ENCODE measurements at places on chromosomes 12 and 14.

- no peak for DNase-seq
Observed at GRCh38 chr12:82694970-82695369, 8.3 kb downstream of the TMTC2 start.

- no peak for DNase-seq
Observed at GRCh38 chr12:91105807-91106206, 5.5 kb downstream of the LUM start.

DNA sequence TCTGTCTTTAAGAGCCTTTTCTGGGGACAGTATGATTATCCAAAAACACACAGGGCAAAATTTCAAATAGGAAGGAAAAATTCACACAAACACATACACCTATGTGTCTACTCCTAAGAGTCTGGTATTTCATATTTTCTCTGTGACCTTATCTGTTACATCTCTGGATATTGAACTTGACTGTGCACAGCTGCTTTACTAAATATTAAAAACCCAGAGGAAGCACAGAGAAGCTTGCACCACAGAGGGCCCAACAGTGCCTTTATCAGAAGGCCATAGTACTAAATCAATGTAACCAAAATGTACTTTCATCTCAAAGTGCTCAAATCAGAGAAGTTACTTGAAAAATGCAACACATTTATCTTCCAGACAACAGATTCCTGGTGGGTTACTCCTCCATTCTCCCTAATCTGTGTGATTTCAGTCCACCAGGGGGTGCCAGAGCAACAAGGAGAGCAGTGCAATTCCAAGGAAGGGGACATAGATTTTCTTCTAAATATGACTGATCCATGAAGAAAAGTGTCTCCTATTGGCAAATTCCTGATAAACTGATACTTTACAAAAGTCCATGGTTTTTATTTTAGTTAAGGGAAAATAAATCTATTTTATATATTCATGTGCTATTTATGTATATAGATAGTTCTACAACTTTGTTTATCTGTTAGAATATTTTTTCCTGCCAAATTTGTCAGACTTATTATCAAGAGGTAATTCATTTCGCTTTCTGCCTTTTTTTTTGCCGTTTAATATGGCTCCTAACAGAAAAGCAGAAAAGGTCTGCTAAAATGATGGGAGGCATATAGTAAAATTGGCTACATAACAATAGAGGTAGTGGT is 617.6 kb downstream of the LRFN5 start:
- peak; percentile 47 for DNase-seq

GRCh38 chr12:22935501-22935900 is 310.5 kb downstream of the ETNK1 start:
- DNase-seq: no peak

- DNase-seq: no peak
Observed at GRCh38 chr14:33515441-33515840, 435.4 kb downstream of the EGLN3 start.

DNA sequence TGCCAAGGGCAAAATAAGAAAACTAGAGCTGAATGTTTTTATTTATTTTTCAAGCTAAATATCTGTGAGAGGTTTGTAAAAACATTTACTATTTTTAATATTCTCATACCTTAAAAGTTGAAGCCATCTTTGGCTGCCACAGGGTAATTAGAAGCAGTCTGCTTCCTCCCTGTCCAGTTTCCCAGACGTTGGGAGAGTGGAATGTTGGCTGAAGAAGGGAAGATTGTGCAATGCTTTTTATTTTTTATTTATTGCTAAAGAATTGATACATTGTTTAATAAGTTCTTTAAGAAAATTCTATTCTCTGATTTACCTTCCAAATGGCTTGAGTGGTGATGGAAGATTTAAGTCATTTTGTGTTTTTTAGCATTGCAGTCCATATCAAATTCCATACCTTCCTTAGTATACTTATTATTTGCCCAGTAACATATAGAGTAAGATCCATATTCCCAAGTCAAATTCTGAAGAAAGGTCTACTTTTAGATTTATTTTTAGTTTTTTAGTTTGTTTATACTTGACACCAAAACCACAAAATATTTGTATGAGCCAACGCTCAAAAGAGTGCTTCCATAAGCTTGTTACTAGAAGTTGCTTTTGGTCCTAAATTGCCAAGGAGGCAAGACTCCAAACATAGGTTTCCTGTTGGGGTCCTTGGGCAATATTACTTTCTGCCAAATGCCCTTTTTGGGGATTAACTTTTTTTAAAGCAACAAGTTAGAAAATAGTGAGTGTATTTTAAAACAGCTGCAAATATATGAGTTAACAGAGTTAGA is 124.0 kb upstream of the CPM start:
- no peak for DNase-seq

- DNase-seq: no peak
Observed at GRCh38 chr14:72902801-72903530, 9.1 kb upstream of the DPF3 start.

DNA sequence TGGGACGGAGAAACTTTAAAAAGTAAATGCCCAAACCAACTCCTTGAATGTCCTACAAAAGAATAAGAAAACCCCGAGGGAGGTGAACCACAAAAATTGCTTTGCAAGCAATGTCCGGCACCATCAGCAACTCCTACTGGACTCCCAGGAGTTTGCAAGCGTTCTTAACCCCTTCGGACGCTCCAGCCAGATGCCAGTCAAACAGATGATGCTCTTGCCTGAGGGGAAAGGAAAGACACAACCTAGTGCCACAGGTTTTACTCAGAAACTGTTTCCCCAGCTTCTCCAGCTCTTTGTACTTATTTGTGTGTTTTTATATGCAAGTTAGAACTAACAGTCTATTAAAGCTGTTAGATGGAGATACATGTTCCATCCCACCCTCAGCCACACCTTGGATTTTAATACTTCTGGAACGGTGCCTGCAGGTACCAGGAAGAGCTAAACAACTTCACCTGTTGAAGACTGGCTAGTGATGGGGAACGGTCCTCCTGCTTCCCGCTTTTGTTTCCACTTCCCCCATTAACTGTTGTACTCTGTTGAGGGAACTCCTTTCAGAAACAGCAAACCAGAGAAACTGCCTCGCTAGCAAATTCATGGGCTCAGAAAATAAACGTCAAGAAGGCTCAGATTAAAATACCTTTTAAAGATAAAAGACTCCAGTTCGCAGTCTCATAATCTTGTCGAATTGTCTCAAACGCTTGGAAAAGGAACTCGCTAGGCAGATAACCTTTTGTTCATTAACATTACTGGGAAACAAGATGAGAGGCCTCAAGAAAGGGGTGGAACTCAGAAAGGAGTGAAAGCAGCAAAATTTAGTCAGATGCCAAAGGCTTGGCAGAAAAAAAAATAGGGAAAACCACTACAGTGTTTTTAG is 1.1 kb upstream of the FERMT2 start:
- DNase-seq: peak; percentile 35

DNA sequence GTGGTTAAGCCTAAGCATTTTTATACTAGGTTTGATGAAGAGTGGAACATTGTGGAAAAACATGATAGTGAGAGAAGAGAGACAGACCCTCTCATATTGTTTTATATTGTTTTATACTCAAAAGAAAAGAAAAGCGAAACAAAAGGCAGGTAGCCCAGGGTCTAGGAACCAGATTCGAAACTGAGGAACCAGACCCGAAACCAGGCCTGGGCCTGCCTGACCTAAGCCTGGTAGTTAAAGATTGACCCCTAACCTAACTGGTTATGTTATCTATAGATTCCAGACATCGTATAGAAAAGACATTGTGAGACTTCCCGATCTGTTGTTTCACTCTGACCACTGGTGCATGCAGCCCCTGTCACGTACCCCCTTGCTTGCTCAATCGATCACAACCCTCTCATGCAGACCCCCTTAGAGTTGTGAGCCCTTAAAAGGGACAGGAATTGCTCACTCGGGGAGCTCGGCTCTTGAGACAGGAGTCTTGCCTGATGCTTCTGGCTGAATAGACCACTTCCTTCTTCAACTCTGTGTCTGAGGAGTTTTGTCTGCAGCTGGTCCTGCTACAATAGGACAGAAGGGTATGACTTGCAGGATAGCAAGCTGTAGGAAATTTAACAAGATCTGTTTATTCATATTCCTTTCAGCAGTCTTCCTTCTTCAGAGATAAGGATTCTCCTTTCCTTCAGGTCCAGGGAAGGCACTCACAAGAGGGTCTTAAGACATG is 147.1 kb upstream of the PLEKHA5 start:
- peak; percentile 22 for DNase-seq

DNA sequence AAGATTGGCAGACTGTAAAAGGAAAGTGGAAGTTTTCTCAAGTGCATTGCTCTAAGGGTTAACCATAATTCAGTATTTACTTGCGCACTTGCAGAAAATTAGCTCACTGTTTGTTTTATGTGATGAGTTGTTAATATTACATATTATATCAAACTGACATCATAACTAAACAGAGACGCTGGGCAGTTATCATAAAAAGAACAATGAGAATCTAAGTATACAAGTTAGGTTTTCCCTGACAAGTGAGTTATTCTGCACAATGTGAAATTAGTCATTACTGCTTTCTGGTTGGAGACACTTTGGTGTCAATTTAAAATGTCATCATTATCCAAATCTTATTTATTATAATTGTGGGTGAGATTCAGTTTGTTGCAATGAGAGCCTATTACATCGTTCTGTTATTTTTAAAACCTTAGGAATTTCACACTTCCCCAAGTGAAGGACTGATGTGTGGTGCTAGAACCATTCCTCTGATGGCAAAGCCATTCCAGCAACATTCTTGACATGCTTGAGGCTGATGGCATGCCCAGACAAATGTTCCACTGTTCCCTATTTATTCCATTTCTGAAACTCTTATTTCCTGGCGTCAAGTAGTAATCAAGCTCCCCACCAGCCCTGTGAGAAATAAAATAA is 90.1 kb upstream of the FLRT2 start:
- no peak for DNase-seq

- DNase-seq: no peak
Observed at GRCh38 chr14:34330846-34331245, 131.2 kb downstream of the SPTSSA start.

DNA sequence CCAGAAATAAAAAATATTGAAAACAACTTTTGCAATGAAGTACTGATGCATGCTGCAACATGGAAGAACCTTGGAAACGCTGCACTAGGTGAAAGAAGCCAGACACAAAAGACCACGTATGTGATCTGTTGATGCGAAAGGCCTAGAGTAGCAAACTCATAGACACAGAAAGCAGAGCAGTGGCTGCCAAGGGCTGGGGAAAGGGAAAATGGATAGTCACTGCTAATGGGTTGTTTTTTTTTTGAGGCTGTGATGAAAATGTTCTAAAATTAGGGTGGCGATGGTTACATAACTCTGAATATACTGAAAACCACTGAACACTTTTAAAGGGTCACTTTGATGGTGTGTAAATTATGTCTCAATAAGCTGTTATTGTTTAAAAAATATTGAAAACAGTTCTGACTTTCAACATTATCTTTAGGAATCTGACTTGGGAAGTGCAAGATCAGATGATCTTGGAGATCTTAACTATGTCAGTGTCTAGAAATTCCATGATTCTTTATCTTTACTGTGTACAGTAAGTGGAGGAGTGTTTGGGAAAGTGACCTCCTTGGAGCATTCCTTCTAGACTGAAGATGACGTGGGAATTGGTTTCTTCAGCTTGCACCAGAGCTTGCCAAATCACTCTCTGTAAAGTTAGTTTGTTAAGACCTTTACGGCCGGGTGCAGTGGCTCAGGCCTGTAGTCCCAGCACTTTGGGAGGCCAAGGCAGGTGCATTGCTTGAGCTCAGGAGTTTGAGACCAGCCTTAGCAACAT is 12.4 kb downstream of the MLXIP start:
- no peak for DNase-seq

DNA sequence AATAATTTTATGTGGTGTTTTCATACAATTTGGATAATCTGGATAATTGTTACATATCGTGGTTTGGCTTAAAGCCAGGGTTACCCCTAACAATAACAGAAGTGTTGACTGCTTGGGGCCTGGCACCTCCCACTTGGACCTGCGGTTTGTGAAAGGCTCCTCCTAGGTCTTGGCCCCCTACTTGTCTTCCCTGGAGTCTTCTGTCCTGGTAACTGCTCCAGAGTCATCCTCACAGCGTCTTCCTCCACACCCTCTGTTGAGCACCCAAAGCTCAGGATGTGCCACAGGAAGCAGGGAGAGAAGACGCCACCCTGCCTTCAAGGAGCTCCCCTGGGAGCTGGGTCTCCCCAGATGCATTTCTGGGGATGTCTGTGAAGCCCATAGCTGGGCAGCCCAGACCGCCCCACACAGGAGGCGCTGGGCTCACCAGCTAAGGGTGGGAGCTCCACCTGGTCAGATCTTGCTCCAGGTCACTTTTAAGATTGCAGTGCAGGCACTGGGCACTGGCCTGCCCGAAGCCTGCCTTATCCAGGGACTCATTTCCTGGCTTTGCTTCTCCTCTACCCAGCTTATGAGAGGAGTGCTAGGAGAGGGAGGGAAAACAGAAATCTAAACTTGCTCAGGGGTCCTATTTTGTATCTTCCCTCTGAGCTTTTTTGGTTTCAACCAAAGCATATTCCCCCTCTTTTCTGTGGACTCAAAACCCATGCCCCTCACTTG is 98.2 kb downstream of the ZFP36L1 start:
- DNase-seq: no peak

DNA sequence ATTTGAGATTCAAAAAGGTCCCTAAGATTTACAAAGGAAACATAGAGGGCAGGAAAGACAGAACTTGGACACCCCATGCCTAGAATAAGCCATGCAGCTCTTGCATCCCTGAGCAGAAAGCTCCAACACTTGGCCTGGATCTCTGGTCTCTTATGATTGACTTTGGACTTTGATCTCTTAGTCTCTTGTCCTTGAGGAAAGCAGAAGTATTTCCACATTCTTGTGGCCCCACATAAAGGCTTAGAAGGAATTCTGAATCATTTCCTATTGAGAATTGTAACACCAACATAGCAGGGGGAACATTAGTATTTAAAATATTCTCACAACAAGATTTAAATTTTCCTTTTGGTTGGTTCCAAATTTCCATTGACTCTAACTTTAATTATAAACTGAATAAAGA is 283.7 kb upstream of the PRKD1 start:
- DNase-seq: no peak

DNA sequence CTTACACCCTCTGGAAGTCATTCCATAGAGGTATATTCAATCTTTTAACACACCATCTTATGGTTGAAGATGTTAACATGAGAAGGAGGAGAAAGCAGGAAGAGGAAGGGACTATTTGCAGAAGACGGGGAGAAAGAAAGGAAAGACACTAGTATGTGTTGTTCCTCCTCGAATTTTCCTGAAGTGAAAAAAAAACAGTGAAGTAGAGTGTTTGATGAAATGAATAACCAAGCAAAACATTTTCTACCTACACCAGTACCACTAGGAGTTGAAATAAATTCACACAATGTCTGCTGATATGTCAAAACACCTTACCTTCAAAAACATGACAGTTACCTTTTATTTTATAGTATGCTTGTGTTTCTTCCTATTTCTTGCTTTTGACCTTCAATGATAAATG is 1.4 kb upstream of the CNOT2 start:
- no peak for DNase-seq

GRCh38 chr12:92472201-92472600 is 230.6 kb upstream of the PLEKHG7 start:
- no peak for DNase-seq

DNA sequence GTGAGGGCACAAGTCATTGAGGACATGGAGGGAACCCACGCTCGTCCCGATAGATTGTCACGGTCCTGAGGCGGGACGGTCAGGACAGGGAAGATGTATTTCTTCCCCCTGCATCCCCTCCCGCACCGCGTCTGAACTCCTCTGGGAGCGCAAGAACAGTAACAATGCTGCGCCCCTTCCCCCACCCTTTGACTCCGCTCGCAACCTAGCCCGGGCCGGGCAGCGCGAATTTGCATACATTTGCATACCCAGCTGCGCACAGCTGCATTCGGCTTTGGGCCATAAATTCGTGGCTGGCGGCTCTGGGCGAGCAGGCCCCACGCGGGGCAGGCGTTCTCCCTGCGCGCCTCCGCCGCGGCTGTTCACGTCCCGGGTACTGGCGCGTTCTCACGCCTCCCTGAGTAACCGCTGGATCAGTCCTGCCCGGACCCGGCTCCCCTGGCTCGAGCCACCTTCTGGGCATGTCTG is 29.0 kb upstream of the SMUG1 start:
- DNase-seq: peak; percentile 80

All from GM12865 (cell line).